Calu3 (cell line): ENCODE measurements at places on chromosomes 11 and 22.

GRCh38 chr11:46106530-46107407, 14.5 kb downstream of the PHF21A start:
- no peak for DNase-seq

- DNase-seq, result no peak
These were observed 161.3 kb upstream of the UBASH3B start for GRCh38 chr11:122494221-122494620.

GRCh38 chr11:69654001-69654659, 13.2 kb downstream of the CCND1 start:
- peak; percentile 38 for DNase-seq

GRCh38 chr11:45079943-45080719, 66.3 kb upstream of the PRDM11 start:
- no peak for DNase-seq

DNA sequence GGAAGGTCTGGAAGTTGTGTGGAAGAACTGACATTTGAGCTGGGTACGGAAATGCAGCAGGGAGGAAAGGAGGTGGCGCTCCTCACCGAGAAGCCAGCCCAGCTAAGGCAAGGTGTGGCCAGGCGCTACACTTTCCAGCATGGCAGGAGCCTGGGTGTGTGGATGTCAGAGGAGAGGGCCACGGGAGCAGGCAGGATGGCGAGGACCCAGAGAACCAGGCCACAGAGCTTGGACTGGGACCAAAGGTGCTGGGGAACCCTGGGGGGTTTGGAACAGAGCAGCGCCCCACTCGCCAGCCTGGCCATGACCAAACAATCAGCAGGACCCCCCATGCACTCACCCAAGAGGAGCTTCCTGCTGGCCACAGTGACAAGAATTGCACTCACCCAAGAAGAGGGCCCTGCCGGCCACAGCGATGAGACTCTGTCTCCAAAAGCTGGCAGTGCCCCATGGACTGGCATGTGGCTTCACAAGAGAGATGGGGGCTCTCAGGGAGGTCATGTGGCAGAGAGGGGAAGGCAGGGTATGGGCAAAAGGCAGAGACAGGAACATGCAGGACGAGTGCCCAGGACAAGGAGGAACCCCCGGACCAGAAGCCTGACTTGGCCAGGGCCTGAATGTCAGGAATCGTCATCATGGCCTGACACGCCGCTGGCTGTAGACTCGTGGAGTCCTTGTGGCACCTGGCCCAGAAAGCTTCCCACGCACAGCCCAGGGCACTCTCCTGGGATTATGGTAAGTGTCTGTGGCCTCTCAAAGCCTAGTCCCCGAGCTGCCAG, 45.4 kb downstream of the IGF2 start:
- no peak for DNase-seq

DNA sequence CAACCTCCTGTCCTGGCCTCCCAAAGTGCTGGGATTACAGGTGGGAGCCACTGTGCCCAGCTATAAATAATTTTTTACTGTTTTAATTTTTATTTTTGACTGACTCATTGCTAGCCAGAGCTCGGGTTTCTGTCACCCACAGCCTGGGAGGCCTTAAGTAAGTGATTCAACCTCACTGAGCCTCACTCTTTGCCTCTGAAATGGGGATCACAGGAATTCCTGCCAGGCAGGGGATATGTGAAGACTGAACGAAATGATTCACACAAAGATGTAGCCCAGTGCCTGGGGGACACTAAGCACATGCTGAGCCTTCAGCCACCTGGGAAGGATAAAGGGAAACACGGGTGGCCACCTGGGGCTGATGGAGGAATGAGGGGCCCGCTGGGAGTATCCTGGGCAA, 3.8 kb upstream of the LRRC74B start:
- no peak for DNase-seq

DNA sequence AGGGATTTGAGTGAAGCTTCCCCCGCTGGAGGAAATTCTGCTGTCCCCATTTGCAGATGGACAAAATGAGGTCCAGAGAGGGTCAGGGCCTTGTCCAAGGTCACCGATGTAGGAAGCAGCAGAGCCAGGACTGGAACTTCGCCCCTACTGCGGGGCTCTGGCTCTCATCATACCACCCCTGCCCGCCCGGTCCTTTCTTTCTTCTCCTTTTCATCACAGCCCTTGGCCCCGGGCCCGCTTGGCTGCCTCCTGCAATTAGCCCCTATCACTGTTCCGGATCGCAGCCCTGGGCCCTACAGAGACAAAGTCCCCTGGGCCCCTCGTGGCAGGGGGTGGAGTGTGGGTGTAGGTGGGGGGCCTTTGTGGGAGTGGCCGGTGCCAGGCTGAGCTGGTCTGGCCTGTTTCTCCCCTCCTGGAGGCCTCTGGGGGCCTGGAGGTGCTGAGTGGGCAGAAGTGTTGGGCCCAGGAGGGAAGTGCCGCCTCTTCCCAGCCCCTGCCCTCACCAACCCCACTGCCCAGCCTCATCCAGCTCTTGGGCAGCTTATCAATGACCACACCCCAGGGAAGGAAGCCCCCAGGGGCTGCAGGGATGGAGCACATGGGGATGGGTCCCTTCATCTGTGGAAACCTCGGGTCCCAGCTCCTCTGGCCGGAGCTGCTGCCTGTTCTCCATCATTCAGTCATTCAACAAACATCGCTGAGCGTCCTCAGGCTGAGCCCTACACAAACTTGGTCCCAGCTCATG, 3.4 kb downstream of the EMID1 start:
- DNase-seq, result no peak
